ENCODE measurements at places on chromosomes 3 and 15.

- no peak for DNase-seq
Measured at GRCh38 chr3:124963755-124964154, 29.2 kb upstream of the MUC13 start.

- no peak for DNase-seq
Measured at GRCh38 chr3:2898591-2899353, 211.4 kb downstream of the IL5RA start.

DNA sequence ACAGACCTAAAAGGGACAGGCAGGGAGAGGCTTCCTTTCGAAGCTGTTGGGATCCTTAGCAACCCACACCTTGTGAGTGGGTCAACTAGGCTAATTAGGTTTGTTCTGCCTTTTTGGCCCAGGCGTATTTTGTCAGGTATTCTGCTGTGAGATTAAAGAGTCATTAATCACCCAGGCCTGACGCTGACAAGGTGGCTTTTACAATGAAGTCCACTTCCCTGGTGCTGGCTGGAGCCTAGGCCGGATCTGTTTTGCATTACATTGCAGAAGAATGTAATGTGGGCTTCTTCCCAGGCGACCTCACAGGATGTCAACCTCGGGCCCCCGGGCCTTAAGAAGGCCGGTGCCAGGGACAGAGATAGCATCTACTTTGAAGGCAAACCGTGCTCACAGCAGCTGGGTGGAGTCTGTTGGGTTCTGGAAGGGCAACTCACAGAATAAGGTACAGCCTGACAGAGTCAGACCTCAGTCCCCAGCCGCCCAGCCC, 76.9 kb downstream of the HES1 start:
- no peak for DNase-seq

- DNase-seq, result no peak
Measured at GRCh38 chr3:8914491-8914890, 48.8 kb downstream of the RAD18 start.

GRCh38 chr3:139460076-139460475, 16.2 kb downstream of the RBP2 start:
- no peak for DNase-seq

GRCh38 chr3:17941766-17942165, 199.3 kb upstream of the TBC1D5 start:
- DNase-seq, result no peak

DNA sequence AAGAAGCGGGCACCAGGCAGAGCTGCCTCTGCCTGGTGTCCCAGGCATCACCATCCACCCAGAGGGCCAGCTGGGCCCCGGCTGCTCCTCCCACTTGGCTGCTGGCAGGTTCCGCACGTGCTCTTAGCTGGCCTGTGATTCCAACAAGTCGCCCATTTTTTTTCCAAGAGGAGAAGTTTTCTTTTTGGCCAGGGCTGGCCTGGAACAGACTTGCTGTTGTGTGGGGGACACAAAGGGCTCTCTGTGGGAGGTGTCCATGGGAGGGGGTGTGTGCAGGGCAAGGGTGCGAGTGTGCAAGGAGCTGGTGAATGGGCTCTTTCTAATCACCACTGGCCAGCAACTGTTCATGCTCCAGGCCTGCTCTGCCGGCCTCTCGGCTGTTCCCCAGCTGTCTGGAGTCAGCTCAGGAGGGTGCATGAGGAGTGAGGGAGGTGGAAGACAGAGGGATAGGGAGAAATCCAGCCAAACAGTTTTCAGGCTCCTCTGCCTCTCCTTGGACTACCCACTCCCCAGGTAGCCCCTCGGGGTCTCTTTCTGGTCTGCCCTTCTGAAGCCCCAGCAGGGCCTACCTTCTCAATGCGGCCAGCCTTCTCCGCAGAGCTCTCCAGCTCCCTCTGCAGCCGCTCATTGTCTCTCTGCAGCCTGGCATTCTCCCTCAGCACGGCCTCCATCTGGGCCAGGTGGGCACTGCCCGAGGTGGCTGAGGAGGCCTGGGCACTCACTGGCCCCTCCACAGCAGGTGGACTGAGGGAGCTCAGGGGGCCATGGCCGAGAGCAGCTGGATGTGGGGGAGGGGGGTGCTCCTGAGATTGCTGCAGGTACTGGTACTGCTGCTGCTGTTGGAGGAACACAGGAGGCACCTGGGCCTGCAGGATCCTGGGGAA, 7.1 kb downstream of the AMOTL2 start:
- DNase-seq, result no peak

DNA sequence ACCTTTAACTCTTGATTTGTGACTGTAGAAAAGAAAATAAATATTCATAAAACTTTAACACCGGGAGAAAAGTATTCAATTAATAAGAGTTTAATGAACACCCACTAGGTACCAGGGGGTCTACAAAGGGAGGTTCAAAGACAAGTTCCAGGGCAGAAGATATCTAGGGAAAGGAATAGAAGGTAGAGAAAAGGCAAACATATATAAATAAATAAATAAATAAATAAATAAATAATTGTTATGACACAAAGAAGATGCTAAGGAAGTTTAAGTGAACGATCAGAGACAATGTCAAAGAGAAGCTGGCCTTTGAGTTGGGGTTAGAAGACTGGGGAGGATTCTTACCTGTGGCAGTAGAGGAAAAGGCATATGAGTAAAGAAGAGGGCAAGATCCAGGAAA, 123.8 kb downstream of the NEDD4 start:
- no peak for DNase-seq

DNA sequence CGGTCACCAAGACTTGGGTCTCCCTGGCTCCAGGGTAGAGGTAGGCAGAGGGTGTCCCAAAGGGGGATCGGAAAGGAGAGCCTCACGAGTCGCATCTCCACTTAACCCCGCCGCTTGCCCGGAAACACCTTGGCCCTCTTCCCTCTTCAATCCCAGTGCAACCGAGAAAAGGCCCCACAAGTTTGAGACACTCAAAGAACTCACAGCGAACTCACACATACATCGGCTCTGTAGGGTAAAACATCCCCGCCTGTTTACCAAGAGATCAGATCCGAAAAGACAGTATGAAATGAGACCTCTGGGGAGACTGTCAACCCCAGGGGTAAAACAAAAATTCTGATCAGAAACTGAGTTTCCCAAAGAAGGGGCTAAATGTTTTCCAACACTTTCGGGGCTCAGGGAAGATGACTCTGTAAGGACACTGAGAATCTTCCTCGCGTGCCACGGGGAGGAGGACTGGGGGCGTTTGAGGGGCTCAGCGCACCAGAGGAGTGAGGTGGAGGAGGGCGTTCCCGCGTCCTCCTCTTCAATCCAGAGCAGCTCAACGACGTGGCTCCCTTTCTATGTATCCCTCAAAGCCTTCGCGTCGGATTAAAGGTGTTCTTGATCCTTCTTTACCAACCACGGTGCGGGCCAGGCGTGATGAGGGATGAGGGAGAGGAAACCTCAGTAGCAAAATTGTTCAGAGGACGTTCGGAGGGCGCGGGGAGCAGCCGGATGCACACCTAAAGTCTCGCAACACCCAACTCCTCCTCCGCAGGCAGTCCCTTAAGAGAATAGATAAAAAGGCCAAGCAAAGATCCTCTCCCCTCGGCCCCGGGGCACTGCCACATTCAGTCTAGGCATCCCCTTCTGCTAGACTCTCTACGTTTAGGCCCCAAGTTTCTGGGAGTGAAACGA, 3.7 kb downstream of the WNT5A start:
- no peak for DNase-seq

DNA sequence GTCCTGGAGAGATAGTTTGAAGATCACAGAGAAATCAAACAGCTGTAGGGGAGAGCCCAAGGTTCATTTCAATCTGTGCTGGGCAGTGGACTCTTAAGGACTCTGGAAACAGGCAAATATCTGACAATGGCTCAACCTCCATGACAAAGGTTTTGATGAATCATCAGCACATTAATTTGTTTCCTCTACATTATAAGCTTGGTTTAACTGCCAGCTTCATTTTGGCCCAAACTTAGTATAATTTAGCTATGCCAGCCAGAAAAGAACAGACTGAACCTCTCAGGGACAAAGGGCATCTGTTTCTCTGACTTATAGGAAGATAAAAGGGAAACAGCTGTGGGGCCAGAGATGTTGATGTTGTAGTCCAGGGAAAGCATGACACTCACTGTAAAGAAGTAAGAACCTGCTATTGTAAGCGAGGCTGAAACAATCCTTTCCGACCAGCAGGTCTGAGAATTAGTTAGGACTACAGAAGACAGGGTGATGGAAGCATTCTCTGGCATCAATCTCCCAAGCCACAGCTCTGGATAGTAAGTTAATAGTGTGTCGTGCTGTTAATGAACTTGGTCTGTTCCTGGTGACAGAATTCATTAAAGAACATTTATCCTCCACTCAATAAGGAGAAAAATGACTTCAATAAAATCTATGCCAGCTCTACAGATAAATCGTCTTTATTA, 110.1 kb downstream of the KCNMB2 start:
- peak; percentile 20 for DNase-seq

GRCh38 chr3:112653881-112654300, 12.9 kb upstream of the CCDC80 start:
- peak; percentile 79 for DNase-seq

DNA sequence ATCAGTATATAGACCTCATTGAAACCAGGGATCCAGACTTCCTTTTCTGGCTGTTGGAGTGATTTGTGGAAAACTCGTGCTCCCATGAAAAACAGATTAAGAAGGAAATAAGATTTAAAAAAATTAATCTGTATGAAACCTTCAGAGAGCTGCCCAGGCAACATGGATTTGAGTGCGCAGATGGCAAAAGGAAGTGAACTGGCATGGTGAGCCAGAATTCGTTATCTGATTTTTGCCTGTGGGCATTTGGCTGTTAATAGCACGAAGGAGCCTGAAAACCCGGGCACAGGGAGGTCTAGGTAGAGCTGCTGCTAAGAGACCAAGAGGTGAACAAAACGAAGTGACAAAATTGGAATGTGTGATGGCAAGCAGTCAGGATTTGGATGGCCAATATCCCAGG, 19.1 kb upstream of the SPINK8 start:
- peak; percentile 36 for DNase-seq

- no peak for DNase-seq
Measured at GRCh38 chr3:76990606-76991005, 49.3 kb upstream of the ROBO2 start.

- no peak for DNase-seq
Measured at GRCh38 chr3:127197300-127198189, 4.6 kb downstream of the PRR23E start.

DNA sequence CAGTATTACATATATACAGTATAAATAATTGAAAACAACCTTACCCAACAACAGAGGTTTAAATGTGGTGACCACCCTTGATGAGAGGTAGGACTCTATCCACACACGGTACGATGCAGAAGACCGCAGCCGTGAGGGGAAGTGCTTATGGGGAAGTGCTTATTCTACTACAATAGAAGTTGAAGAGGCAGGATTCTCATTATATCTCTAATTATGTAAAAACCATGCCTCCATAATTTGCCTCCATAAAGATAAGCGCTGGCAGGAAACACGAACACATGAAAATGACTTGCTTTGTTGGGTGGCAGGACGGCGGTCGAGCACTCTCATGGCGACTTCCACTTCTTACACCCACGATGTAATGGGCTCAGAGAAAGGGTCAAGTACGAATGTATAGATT, 7.2 kb upstream of the MUC13 start:
- DNase-seq, result no peak

- no peak for DNase-seq
Measured at GRCh38 chr3:114622001-114622400, 328.2 kb downstream of the TIGIT start.

DNA sequence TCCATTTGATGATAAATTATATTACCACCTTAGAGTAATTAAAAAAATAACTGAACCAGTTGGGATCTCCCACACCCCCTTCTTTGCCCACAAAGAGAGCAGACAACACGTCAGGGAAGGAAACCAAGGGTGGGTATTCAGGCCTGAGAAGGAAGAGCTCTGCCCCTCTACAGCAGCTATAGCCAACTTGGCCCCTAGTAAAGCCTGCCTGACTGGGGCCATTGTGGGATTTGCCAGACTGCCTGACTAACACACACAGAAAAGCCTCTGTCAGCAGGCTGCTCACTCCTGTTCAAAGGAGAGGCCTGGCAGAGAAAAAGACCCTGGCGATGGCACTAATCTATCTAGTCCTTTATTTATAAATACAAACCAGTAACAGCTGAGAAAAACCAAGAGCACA, 41.4 kb downstream of the ATP8B4 start:
- DNase-seq, result no peak

DNA sequence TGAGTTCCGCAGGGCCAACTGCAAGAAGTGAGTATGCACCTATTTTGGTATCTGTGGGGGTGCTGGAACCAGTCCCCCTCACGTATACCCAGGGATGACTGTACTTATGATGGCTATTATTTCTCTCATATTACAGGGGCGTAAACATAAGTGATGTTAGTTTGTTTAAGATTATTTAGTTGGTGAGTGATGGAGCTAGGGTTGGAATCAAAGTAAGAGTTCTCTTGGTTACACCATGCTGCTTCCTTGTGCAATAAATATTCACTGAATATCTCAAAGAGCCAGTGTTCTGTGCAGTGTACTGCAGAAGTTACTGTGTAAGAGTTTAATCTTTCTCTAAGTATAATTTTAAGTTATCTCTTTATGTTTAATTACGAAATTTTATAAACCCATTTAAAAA, 12.8 kb upstream of the UTS2B start:
- DNase-seq, result no peak

DNA sequence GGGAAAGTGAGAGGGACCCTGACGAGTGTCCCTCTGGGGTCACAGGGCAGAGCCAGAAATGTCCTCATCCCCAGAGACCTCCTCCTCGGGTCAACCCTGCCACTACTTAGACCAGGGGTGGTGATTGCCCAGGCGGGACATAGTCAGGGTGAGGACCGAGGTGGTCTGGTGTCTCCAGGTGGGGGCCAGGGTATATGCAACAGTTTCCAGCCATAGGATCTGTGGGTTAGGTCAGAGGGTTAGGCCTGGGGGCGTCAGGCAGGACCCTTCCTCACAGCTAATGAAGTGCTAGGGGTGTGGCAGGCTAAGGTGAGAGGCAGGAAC, 22.3 kb upstream of the FBLN2 start:
- no peak for DNase-seq

- DNase-seq, result no peak
Measured at GRCh38 chr3:66267031-66267430, 46.2 kb downstream of the SLC25A26 start.

DNA sequence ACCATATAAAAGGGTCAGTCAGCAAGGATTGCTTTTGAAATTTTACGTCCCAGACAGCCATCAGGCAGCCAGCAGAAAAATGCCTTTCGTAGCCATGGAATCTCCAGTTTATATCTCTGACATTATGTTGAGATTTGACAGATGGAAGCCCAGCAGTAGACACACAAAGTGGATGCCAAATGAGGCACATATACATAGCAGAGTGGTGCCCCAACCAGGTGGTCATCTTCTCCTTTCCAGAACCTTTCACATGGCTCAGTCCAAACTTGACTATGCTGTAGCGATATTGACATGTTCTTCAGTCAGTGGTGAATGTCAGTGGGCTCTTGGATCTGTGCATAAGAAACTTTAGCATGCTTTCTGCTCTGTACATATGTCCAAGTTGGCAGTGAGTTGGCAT, 123.3 kb upstream of the GBE1 start:
- DNase-seq, result no peak

Data from epithelial cell of esophagus (primary cell).